ENCODE measurements at places on chromosomes 5 and 9.

DNA sequence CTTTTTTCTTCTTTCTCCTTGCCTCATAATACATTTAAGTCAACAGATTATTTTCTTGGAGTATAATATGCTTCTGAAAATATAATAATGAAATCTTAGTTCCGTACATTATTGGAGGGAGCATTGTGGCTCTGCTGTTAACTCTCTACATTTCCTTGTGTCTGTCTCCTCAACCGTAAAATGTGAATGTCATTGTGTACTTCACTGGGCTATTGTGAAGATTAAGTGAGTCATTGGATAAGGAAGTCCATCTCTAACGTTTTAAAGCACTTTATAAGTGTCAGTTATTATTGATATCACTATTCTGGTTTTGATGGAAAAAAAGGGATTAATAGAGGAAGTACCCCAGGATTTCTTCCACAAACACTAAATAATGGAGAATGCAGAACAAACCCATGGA is 304.5 kb upstream of the RFX3 start:
- DNase-seq, result no peak

- no peak for DNase-seq
These were observed 513.7 kb upstream of the WWC1 start for GRCh38 chr5:167777746-167778145.

GRCh38 chr9:36357639-36358038 is 42.4 kb downstream of the RNF38 start:
- no peak for DNase-seq

GRCh38 chr9:92759446-92759845 is 5.2 kb downstream of the BICD2 start:
- no peak for DNase-seq

DNA sequence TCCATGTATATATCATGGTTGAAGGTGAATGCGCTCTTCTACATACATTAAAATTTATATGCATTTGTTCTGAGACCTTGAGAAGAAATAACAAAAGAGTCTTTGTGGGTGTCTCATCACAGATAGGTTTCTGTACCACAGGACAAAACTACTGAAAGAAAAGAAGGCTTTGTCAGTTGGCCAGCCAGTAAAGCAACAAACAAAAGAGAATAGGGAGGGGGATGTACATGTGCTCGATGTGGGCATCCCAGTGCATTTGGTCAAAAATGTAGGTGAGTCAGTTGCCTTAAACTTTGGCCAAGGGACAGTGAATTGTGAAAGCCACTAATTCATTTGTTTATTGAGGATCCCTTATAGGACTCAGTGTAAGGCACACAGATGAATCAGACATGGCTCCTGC is 13.3 kb downstream of the RBM18 start:
- no peak for DNase-seq
